Stimulated activated CD8-positive, alpha-beta memory T cell treated with anti-CD3 and anti-CD28 coated beads, Interleukin-4, amount 100 ng/mL, for 4 hours (primary cell): ENCODE measurements at places on chromosomes 16 and 17.

DNA sequence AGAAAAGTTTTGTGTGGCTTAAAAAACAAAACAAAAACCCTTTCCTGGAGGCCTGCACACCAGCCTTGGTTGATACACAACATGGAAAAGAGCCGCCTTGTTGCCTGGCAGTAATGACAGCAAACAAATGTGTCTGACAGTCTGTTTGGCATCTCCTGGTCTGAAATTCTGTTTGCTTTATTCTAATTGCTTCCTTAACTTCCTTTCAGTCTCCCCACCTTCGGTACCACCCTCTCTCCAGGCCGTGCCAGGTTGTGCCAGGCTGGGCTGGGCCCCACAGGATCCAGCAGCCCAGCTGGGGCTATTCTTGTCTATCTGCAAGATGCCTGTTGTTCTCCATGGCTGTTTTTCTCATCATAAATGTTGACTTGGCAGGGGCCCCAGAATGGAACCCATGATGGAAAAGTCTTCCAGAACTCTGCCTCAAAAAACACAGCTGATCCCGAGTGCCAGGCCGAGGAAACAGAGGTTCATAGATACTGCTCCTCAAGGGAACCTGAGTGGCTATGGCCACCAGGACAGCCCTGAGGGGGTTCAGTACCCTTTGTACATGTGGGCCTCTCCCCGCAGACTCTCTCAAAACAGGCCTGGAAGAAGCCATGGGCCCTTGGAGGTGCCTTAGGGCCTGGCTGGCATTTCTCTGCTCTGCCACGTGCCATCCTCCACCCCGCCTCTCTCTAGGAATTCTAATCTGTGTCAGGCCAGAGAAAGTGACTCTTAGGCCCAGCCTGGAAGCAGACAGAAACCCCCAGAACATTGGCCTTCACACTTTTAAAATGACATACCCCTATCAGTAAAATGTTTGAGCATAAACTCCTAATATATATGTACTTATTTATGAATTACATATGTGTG lies 50.5 kb downstream of the YPEL2 start:
- no peak for DNase-seq

DNA sequence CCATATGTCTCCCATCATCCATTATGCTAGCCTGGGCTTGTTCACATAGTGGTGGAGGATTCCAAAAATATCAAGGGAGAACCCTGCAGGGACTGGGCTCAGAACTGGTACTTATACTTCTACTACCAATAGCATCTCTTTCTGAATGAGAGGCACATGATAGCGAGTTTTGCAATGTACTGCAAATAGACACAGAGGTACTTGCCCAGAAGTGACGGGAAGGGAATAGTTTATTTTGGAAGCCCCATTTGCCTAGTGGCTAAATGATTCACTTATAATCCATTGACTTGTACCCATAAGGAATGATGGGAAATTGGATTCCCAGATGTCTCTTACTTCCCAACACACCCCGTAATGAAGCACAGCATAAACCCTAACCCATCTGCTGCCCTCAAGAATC lies 124.8 kb upstream of the ERCC4 start:
- no peak for DNase-seq

DNA sequence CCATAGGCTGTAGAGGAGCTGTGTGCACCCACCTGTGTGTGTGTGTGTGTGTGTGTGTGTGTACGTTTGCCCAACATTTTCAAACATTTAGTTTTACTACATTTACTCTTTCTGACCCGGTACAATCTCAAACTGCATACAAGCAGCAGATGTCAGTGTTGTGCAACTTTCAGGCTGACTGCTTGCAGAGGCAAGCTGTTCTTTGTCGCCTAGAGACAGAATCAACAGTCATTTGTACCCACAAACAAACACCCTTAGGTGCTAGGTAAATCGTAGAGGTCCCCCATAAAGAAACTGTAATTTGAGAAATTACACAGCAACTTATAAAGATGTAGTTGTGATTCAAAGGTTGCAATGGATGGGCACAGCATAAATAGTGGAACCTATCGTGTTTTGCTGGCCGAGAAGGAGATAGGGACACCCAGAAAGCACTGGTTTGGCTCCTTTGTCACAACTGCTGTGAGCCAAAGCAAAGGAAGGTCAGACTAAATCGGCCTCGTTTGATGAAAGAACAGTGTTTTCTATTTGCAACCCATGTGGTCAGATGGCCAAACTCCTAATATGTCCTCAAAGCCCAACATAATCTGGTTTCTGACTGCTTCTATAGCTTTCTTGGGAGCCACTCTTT lies 478.4 kb downstream of the TOX3 start:
- DNase-seq, result no peak

GRCh38 chr16:27286451-27286850 lies 17.9 kb upstream of the NSMCE1 start:
- DNase-seq, result no peak

GRCh38 chr17:13575922-13576419 lies 25.8 kb downstream of the HS3ST3A1 start:
- no peak for DNase-seq

DNA sequence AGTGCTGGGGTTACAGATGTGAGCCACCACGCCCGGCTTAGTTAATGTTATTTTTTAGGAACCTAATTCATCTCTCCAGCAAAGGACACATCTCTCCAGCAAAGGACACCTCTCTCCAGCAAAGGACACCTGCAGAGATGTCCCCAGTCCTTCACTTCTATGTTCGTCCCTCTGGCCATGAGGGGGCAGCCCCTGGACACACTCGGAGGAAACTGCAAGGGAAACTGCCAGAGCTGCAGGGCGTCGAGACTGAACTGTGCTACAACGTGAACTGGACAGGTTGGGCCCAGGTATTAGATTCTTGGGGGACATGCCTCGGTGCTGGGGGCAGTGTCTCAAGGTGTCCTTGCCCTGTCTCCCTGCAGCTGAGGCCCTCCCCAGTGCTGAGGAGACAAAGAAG lies 4.7 kb downstream of the PFAS start:
- no peak for DNase-seq

DNA sequence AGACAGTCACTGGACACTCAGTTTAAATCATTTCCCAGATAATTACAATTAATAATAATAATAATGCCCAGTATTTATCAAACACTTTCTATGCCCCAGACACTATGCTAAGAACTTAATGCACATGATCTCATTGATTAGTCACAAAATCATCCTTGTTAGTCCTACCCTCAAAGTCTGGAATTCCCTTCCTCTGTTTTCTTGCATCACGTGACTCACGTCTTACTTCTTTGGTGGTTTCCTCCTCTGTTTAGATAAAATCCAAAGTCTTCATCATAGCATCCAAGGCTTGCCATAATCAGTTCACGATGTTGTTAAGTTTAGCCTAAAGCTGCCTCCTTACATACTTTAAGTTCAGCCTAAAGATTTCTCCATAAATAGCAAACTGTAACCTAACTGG lies 471.9 kb downstream of the PMP22 start:
- DNase-seq, result no peak
